ENCODE measurements at places on chromosomes 13 and 19. TPM values are rescaled to one million over a fixed set of nuclear protein-coding genes. Genes with fewer than 3 reads are reported as not detected.

Gene EXOC3L2
- total RNA-seq = under 0.01 TPM

Gene SRRM5
- not detected for total RNA-seq

Gene HS6ST3
- total RNA-seq = not detected

Gene ZNF345
- total RNA-seq = 1.7 TPM

Gene DAZAP1
- 42.2 TPM for total RNA-seq

Gene RABAC1
- 312 TPM for total RNA-seq

Gene RAB3A
- 3.1 TPM for total RNA-seq

Gene PGLYRP1
- not detected for total RNA-seq

Gene FCER2
- total RNA-seq = not detected

Gene TLE5
- total RNA-seq = 139 TPM

Gene EMC10
- 30.2 TPM for total RNA-seq

Gene ADGRE3
- not detected for total RNA-seq

Gene ZNF418
- total RNA-seq = 6.3 TPM

Gene CXCL17
- not detected for total RNA-seq

Gene TMPRSS9
- total RNA-seq = not detected

Gene CCDC8
- total RNA-seq = 34.7 TPM

Gene TNFSF13B
- total RNA-seq = 16.6 TPM

Gene BRCA2
- 1.7 TPM for total RNA-seq

Gene KIR2DL4
- total RNA-seq = not detected

Data from smooth muscle cell of bladder (primary cell).